ENCODE measurements at places on chromosomes 1 and 21. TPM values are rescaled to one million over a fixed set of nuclear protein-coding genes. Genes with fewer than 3 reads are reported as not detected.

CLDN14 gene
- not detected for total RNA-seq

GRCh38 chr1:41260768-41261167 is 18.7 kb upstream of the SCMH1 start:
- no peak for DNase-seq

IL22RA1 gene
- total RNA-seq, result 0.15 TPM

- peak; percentile 66 for DNase-seq
Measured at GRCh38 chr1:150813028-150813707, 5.1 kb upstream of the CTSK start.

USH2A gene
- total RNA-seq, result 2.4 TPM

GRCh38 chr1:12136916-12137610 is 29.7 kb upstream of the TNFRSF1B start:
- no peak for DNase-seq

DNA sequence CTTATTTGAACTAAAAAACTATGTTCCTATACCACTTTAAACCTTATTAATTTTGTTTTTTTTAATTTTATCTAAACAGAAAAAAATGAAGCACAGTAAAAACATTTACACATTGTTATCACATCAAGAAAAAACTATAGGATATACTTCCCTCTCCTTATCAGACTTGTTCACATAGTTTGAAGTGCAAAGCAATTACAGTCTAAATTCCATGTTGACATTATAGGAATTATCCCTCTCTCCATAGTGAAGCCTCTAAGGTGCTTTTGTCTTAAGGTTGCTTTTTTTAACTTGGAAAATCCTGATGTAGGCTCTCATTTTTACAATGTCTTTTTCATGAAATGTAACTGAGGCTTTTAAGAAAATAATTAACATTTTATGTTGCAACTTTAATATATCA is 85.8 kb downstream of the RGS21 start:
- DNase-seq, result no peak

GRCh38 chr1:77016386-77016985 is 149.2 kb downstream of the ST6GALNAC5 start:
- no peak for DNase-seq

SFN gene
- not detected for total RNA-seq

GRCh38 chr1:30198451-30198760 is 525.0 kb downstream of the MATN1 start:
- no peak for DNase-seq

RSPH1 gene
- not detected for total RNA-seq

- DNase-seq, result no peak
Measured at GRCh38 chr1:116966791-116967190, 34.8 kb upstream of the CD101 start.

DNA sequence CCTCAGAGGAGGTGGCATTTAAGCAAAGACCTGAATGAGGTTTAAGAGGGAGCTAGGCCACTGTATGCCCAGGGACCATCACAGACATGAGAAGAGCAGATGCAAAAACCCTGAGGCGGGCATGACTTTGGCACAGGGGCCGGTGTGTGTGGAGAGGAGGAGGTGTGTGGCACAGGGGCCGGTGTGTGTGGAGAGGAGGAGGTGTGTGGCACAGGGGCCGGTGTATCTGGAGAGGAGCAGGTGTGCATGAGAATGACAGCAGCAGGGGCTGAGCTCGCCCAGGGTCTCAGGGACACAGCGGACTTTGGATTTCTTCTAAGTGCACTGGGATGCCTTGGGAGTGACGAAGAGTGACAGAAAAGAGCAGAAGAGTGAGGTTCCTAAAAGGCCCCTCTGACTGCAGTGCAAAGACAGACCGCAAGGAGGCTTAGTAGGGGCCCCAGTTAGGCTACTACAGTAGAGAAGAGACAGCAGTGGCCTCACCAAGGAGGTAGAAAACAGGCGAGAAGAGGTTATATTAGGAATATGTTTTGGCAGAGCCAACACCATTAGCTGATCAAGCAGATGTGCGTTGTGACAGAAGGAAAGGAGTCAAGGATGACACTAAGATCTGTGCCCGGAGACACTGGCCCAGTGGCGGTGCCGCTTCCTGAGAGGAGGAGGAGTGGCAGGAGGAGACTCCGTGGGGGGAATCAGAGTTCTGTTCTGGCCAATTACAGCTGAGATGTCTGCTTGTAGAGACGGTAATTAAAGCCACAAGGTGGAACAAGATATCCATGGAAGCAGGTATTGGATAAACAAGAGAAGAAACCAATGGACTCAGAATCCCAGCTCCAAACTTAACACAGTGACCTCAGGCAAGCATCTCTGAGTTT is 18.4 kb downstream of the ZBTB17 start:
- no peak for DNase-seq

DNA sequence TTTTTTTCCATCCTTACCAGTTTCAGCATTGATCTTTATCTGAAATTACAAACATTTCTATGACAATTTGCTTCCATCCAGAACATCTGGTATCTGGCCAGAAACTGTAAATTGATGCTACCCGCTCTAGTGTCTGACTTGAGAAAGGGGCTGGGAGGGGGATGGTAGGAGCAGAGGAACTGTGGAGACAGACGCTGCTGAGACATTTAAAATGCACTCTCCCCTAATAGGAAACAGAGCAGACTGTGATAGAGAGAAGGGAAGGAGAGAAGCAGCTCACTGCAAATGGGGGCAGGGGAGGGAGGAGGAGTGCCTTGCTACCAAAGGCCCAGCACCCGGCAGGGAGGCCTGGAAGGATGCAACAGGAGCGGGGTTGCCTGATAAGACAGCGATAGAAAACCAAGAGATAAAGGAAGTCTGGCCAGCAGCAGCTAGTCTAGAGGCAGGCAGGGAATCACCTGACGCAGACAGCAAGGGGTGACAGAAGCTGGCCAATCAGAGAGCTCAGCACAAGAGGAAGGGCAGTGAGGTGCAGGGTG is 195.5 kb upstream of the NFIA start:
- DNase-seq, result no peak

DNA sequence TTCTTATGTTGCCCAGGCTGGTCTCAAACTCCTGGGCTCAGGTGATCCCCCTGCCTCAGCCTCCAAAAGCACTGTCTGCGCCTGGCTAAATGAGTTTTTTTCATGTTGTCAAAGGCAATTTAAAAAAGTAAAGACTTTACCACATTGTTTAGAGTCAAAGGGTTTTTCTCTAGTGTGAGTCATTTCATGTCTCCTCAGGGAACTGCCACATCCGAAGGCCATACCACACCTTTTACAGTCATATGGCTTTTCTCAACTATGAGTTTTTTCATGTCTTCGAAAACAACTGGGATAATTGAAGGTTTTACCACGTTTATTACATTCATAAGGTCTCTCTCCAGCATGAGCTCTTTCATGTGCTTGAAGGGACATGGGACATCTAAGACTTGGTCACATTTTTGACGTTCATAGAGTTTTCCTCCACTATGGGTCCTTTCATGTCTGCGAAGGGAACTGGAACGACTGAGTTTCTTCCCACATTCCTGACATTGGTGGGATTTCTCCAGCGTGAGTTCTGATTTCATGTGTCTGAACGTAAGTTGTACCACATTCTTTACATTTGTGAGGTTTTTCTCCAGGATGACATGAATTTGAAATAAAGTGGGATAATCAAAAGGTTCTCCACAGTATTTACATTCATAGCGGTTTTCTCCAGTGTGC is 65.6 kb downstream of the UCHL5 start:
- no peak for DNase-seq

DNA sequence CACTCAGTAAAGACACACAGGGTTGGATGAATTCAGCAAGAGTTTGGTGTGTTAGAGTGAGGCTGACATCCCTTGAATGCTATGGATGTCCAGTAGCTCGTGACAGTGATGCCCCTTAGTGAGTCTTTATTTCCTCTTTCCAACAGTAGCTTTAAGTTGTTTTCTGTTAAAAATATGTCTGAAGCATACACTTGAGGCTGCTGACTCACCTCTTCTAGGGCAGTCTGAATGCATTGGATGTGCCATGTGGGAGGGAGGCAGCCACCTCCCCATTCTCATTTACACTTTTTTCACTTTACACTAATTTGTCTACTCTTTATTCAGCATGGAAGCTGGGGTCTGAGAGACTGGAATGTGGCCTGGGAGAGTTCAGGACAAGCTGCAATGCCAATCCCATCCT is 17.6 kb downstream of the NOS1AP start:
- DNase-seq, result no peak

GRCh38 chr1:172515927-172516326 is 17.0 kb upstream of the SUCO start:
- no peak for DNase-seq

DNAJC6 gene
- 17.3 TPM for total RNA-seq

THEM5 gene
- total RNA-seq, result not detected

DNA sequence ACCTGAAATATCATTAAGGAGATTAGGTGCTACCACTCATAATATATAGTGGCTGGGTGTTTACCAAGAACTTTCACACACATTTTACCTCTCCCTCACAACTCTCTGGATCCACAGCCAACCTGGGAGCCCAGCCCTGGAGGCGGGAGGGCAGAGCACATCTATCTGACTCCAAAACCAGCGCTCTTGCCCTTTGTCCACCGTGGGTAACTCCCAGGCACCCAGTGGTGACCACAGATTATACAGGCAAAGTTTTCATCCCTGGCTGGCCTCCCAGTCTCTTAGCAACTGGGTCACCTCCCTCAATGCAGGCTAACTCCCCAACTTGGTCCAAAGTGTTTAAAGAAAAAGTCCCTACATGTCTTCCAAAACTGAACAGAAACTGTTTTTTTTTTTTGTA is 2.4 kb downstream of the PAQR7 start:
- no peak for DNase-seq

DNA sequence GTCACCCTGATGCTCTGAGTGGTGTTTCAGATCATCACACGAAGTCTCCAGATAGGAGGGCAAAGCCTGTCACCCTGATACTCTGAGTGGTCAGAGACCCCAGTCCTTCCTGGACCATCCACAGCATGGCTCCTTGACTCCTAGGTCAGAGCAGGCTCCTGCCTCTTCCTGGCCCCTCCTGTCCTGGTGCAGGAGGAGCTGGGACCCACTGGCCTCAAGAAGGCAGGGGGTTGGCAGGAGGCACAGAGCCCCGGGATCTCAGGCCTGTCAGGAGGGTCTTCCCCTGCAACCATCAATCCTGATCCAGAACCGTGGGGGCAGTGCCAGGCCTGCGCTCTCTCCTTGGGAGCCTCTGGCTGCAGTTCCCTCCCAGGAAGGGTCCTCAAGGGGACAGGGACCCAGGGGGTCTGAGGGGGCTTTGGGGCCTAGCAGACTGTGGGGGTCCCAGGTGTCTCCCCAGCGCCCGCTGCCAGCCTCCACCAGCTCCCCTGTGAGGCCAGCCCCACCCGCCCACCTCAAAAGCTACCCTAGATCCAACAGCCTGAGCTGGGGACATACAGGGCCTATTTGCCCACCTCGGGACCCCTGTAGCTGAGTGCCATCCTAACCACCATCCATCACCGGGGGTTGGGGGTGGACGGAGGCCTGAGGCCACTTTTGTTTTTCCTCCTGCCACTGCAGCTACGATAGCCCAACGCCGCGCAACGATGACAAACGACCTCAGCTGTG is 27.5 kb downstream of the COL6A1 start:
- DNase-seq, result no peak

KCNA2 gene
- 0.78 TPM for total RNA-seq

- no peak for DNase-seq
Measured at GRCh38 chr1:160238408-160238807, 23.9 kb downstream of the DCAF8 start.

- DNase-seq, result no peak
Measured at GRCh38 chr1:247241691-247242090, 14.2 kb upstream of the VN1R5 start.

HENMT1 gene
- total RNA-seq, result 0.41 TPM

DNA sequence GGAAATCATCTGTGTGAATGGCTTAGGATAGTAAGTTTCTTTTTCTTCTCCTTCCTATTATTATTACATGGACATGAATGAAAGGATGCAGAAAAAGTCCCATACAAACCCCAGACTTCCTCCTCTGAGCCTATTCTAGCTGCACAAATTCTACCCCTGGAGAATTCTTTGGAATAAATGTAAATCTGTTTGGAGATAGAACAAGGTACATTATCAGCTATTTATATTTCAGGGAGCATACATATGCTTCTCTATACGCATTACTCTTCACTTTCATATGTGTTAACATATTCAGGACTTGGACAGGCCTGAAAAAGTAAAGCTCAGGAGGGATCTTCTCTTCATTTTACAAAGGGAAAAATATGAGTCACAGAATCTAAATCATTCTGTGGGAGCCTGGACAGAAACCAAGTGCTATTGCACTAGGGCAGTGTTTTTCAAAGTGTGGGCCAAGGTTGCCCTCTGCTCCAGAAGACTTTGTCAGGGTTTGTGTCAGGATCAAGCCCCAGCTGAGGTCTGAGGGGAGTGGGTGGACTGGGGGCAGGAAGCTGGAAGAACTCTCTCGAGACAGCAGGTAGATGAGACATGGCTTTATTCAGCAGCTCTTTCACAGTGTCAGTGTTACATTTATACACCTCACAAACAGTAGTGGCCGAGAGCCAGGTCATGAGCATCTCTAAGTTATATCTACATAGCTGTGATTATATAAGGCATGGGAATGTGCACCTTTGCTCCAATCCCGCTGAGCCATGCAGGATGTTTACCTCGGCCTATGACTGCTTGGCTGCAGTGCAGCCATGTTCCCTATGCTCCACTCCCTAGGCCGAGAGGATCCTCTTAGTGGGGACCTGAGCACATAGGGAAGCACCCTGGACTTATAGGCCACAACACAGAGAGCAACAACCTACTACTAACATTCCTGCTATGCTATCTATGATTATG is 114.3 kb downstream of the GDAP2 start:
- no peak for DNase-seq

- DNase-seq, result no peak
Measured at GRCh38 chr1:113784104-113784779, 25.0 kb upstream of the PHTF1 start.

LCA5L gene
- 1.5 TPM for total RNA-seq

MYOC gene
- 4.4 TPM for total RNA-seq

OR2L8 gene
- total RNA-seq, result not detected

DNA sequence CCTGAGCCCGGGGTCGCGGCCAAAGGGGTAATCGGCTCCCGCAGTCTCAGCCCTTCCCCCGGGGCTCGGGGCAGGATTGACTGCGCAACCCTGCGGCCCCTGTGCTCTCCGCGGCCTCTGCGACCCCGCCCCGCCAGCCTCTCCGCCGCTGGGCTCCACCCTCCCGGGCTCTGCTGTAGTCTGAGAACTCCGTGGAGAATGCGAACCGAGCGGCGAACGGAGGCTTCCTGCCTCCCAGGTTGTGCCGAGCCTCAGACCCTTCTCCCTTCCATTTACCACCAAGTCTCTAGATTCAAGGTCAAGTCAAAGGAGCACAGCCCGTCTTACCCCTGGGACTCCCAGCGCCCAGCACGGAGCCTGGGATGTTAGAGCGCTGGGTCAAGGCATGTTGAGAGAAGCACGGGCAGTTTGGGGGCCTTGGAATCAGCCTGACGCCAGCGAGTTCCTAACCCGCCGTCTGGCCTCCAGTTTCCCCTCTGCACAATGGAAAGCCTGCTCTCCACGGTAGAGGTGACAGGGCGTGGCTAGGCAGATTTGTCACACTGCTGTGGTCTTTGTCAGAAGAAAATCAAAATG is 3.0 kb downstream of the ATP2B4 start:
- peak; percentile 81 for DNase-seq

- no peak for DNase-seq
Measured at GRCh38 chr1:92329347-92330129, 30.7 kb downstream of the RPAP2 start.

VASH2 gene
- total RNA-seq, result 0.82 TPM

- DNase-seq, result no peak
Measured at GRCh38 chr1:90544356-90544755, 172.7 kb downstream of the BARHL2 start.

RPL5 gene
- total RNA-seq, result 1,127 TPM

COL11A1 gene
- 0.71 TPM for total RNA-seq

GRCh38 chr21:15841856-15842564 is 112.2 kb downstream of the USP25 start:
- no peak for DNase-seq

LRRC38 gene
- 0.98 TPM for total RNA-seq
